ENCODE measurements at places on chromosomes 6 and 20.

GRCh38 chr6:159105716-159106115 is 60.9 kb upstream of the TAGAP start:
- no peak for DNase-seq

GRCh38 chr6:75351570-75351969 is 67.0 kb upstream of the TMEM30A start:
- DNase-seq, result no peak

DNA sequence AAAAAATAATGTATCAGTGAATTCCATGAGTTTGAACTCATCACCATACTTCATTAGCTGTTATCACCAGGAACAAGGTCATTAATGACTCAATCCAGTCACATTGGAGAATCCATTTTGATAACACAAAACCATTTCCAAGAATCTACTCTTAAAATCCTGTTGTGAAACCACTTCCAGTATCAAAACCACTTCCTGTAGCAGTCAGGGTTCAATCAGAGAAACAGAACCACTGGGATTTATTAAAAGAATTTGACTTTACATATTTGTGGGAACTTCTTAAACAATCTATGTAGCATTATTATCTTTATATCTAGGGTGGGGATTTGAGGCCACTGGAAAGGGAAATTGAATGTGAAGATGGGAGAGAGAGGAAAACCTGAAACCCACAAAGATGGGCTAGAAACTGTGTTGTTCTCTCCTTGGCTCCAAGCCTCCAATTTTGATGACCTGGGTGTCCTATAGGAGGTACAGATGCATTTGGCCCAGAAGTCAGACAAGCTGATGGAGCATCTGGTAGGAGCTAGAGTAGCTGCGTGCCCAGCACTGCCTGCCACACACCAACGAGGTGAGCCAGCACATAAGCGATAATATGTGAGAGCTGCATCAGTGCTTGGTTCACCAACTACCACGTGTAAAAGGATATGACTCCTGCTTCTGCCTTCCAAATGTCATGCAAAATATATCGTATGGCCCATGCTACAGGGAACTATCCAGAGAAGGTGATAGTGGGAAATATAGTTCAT is 117.0 kb downstream of the TMEM200A start:
- no peak for DNase-seq

GRCh38 chr6:3324262-3324942 is 65.7 kb downstream of the PSMG4 start:
- peak; percentile 75 for DNase-seq

DNA sequence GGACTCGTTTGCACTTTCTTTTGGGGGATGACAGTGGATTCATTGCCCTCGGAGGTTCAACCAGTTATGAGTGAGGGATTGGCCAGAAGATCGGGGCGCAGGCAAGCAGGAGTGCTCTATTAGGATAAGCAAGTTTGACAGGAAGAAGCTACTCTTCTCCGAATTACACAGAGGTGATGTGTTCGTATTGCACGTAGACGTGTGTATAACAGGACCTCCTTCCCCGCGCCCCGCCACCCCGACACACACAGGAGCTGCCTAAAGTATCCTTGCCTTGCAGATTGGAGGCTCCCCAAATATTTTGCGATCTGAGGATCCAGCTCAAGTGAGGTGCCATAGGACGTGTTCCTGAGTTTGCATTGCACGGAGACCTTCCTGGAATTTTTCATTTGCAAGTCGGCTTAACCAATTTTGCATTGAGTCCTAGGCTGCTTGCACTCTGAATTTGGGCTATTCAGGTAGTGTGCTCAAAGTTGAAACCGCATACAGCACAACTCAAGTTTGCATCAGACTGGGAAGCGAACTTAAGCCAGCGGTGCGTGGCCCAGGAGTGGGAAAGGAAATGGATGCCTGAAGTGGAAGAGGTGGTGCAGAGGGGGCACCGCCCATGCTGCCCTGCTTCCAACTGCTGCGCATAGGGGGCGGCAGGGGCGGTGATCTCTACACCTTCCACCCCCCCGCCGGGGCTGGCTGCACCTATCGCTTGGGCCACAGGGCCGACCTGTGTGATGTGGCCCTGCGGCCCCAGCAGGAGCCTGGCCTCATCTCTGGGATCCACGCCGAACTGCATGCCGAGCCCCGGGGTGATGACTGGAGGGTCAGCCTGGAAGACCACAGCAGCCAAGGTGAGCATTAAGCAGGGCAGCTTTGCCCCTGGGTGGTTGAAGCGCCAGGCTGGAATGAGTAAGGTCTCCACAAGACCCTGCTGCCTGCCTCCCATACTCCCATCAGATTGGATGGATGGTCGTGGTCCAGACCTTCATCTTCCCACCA is 770 bp downstream of the TCF19 start:
- DNase-seq, result no peak

GRCh38 chr6:24537771-24538385 is 43.1 kb downstream of the ALDH5A1 start:
- DNase-seq, result no peak

GRCh38 chr6:41654151-41654697 is 16.0 kb downstream of the MDFI start:
- no peak for DNase-seq

DNA sequence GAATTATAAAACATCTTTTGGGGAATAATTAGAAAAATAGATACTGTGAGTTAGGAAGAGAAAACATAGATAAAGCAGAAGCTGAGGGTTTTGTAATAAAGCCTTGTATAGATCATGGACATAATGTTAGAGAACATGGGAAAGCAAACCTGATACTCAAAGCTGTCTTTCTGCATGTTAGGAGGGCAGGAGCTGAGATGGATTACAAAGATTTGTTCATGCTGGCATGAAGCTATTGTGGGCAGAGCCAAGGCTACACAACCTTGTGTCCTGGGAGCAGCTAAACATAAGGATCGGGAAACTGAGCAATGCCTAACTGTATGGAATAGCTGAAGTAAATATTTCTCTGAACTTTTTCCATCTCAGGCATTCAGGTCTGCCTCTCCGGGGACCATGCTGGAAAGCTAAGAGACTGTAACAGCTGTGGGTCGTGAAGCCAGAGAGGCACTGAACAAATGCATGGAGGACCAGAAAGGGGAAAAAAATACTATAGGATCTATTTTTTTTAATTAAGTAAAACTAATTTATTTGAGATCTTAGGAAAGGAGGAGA is 28.2 kb upstream of the CNKSR3 start:
- no peak for DNase-seq

DNA sequence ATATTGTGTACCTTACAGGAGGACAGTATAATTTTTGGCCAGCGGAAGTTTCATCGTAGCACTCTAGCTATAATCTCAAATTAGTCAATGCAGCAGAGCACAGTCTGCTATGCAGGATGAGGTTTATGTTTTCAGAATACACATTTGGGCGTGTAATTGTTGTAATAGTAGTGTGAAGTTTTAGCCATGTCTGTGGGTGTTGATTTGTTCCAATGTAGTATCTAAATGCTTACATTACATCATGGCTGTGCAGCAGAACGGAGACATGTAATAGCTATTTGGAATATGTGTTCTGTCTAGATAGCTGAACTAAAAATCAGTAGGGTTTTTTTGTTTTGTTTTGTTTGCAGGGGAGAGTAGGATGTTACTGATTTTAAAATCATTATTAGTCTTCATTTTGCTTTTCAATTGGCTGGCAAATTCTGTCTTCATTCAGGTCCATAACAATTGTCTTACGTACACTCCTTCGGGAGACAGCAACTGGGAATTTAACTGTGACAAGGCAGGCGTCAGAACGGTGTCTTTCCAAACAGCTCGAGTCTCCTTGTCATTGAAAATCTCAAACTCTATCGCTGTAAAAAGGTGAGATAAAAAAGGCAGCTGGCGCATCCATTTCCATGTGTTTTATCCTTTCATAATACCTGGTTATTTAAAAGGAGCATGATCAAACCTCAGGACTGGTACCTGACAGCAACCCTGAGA is 65.1 kb upstream of the CDH4 start:
- DNase-seq, result no peak

GRCh38 chr6:82160255-82160990 is 87.1 kb downstream of the IBTK start:
- DNase-seq, result no peak

DNA sequence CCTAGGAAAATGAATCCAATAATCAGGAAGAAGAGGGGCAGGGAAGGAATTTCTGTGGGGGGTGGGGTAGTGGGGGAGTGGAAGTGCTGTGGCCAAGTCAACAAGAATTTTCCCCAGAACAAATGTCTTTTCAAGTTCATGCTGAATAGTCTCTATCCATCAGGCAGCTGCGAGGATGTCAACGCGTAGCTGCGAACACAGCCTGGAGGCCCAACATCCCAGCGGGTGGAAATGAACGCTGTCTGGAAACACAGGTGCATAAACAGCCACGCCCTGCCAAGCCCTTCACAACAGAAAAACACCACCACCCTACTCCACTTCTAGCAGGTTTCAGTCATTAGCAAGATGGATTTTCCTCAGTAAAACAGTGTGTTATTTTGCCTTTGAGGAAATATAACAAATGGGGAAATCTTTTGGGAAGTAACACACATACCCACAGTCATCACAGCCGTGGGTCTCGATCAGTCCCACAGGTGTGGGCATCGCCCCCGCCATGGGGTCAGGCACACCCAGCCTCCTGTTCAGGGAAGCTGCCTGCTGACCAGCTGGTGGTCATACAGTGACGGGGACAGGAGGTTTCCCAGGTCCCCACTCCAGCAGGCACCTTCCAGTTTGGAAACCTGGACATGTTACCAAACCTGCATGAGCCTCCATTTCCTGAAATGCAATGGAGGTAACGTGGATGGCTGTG is 112.1 kb upstream of the THBS2 start:
- DNase-seq, result no peak

DNA sequence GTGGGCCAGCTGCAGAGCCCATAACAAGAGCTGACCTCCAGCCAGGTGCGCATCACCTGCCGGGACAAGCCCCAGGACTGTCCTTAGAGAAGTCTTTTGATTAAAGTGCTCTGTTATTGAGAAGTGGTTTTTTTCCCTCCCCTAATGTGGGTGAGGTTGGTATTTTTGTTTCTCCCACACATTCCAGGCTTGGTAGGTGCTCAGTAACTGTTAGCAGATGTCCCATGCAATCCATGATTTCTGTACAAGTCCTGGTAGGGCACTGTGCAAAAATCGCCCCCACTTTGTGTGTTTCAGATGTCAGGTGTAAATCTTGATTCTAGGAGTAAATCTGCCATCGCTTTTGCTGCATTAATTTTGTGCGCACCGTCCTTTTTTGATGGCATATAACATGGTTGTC is 4.7 kb downstream of the FAM210B start:
- DNase-seq, result no peak

- DNase-seq, result no peak
These were observed 43.2 kb downstream of the LY86 start for GRCh38 chr6:6631534-6632276.

DNA sequence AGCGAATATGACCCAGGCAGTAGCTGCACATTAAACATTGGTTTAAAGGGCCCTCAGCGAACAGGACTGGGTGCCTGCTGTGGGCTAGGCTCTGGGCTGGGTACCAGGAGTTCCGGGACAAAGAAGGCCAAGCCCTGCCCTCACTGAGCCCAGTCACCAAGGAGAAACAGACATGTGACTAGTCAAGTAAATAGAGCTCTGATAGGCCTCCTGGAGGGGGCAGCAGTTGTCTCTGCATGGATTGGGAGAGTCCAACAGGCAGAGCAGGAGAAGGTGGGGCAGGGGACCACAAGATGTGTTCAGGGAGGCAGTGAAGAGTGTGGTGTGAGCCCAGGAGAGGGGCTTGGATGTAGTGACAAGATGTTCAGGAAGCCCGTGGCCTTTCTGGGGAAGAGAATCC is 3.1 kb downstream of the HM13 start:
- DNase-seq, result no peak

GRCh38 chr20:48574383-48574782 is 253.4 kb downstream of the PREX1 start:
- no peak for DNase-seq

GRCh38 chr6:138004430-138005287 is 102.6 kb downstream of the PERP start:
- no peak for DNase-seq

DNA sequence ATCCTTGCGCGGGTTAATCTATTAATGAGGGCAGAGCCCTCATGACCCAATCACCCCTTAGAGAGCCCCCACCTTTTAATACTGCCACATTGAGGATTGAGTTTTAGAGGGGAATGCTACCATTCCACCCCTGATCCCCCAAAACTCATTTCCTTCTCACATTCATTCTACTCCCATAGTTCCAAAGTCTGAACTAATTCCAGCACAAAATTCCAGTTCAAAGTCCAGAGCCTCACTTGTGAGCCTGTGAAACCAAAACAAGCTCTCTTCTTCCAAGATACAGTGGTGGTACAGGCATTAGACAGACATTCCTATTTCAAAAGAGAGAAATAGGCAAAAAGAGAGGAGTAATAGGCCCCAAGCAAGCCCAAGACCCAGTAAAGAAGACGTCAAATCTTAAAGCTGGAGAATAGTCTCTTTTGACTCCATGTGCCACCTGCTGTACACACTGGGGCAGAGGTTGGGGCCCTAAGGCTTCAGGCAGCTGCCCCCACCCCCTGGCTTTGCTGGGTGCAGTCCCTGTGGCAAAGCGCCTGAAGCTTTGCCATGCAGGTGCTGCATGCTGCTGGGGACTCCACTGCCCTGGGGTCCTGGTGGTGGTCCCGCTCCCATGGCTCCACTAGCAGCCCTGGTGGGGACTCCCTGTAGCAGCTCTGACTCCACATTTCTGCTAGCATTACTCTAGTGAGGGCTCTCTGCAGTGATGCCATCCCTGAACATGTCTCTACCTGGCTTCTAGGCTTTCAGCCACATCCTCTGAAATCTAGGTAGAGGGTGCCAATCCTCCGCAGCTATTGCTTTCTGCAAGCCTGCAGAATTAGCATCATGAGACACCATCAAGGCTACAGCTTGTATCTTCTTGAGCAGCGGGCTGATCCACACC is 41.3 kb downstream of the RSPH3 start:
- no peak for DNase-seq

DNA sequence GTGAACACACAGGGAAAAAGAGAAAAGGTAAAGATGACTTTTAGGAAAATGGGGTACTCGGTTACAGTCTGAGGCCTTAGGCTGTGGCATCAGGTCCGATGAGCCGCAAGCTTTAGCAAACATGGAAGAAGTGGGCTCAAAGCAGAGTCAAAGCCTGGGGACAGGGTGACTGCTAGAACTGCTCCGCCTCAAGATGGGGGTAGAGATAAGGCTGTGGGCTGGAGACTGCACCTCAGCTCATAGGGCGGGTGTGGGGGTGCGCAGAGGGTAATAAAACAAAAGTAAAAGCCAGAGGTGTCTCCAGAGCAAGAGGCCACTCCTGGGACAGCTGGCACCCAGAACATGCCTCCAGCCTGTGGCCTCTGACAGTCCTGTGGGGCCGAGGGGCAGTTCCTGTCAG is 21.3 kb upstream of the SYNDIG1 start:
- DNase-seq, result no peak

- no peak for DNase-seq
These were observed 35.8 kb downstream of the MAP3K4 start for GRCh38 chr6:161027385-161027784.

- no peak for DNase-seq
These were observed 903.4 kb upstream of the FLRT3 start for GRCh38 chr20:15240801-15241200.
